Left hindlimb (tissue), 1 donor: ENCODE measurements at places on chromosomes 4 and X.

- DNase-seq = no peak
These were observed 1250.7 kb downstream of the RAPGEF2 start for GRCh38 chr4:160353548-160353947.

- DNase-seq = no peak
These were observed 3.4 kb upstream of the INTU start for GRCh38 chr4:127629371-127629770.

DNA sequence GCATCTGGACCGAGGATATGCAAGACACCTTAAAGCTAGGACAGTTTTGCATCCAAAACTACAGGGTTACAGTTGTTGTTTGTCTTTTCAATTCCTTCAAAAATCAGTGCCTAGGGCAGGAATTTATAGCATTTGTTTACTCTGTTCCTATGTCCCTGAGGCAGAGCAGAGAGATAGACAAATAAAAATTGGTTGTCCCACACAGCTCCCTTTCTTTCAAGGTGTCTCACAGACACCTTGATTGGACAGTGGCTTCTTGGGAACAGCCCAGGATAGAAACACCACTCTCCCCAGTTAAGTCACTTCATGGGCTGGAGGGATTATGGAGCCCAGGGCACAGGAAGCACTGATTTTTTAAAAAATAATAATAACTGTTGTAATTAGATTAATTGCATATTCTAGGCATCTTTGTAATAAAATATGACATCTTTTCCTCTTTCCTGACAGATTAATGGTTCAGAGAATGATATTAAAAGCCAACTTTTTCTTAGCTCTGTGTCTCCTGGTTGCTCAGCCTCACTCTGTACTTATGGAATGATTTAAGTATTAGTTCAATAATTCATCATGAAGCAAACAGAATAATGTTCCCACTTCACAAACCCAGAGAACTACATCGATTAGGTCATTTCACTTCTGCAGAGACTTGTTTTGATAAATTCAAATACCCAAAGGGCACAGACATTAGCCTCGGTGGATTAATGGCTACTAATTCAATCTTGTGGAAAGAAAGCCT is 8.2 kb downstream of the MAGEB17 start:
- DNase-seq = no peak

GRCh38 chr4:53490161-53490956 is 100.9 kb downstream of the LNX1 start:
- DNase-seq = no peak

- DNase-seq = no peak
These were observed 128.1 kb downstream of the LAS1L start for GRCh38 chrX:65406532-65406931.

DNA sequence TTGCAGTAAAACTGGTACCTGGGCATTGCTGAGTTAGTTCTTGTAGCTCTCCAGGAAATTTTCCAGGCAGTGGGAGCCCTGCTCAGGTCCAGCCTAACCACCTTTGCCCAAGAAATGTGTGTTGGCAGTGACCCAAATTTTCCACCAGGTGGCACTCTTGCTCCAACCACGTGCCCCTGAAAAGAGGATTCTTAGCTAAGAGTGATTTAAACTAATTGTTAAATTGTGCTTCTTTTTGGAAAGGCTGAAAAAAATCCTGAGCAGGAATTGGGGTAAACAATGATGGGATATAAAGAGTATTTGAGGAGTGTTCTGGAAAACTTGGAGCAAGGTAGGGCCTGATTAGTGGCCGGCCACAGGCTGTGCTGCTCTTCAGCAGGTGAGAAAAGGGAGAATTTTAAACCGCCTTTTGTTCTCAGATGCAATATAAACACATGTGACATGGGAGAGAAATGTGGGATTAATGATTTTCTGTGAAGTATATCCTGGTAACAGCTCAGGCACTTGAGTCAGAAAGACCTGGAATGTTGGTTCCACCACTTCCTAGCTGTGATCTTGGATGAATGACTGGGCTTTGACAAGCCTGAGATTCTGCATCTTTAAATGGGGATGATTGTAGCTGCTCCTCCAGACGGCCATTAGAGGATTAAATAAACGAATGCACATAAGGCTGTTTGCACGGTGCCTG is 219.6 kb downstream of the PTTG2 start:
- peak; percentile 84 for DNase-seq

GRCh38 chr4:19224820-19225219 is 1026.9 kb upstream of the SLIT2 start:
- no peak for DNase-seq

- DNase-seq = no peak
These were observed 33.8 kb downstream of the OTUD6A start for GRCh38 chrX:70096052-70096451.

- no peak for DNase-seq
These were observed 14.1 kb downstream of the SRPX start for GRCh38 chrX:38206542-38206941.

GRCh38 chr4:16807355-16807754 is 91.1 kb downstream of the LDB2 start:
- no peak for DNase-seq
